ENCODE measurements at places on chromosomes 1 and 21.

- DNase-seq: no peak
These were observed 36.5 kb downstream of the SCCPDH start for GRCh38 chr1:246760422-246761347.

DNA sequence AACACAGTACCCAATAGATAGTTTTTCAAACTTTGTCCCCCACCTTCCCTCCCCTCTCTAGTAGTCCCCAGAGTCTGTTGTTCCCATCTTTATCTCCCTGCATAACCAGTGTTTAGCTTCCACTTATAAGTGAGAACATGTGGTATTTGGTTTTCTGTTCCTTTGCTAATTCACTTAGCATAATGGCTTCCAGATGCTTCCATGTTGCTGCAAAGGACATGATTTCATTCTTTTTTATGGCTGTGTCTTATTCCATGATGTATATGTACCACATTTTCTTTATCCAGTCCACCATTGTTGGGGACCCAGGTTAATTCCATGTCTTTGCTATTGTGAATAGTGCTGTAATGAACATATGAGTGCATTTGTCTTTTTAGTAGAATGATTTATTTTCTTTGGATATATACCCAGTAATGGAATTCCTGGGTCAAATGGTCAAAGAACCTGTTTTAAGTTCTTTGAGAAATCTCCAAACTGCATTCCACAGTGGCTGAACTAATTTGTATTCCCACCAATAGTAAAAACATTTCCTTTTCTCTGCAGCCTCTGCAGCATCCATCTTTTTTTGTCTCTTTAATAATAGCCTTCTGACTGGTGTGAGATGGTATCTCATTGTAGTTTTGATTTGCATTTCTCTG, 126.0 kb downstream of the AK5 start:
- no peak for DNase-seq

DNA sequence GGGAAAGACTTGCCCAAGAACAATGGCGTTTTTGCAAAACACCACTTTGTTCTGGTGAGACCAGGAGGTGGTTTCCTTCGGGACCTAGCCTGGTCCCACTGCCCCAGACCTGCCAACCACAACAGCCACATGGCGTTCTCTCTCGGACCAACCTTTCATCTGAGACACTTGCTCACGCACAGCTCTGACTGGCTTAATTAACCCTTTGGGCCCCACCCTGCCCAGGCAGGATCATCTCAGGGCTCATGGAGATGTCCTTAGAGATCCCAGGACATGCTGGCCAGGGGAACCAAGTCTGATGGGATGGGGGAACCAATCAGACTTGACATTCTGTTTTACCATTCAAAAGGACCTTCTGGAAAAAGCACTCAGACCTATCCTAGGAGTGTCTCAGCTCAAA, 97.8 kb upstream of the SLC2A1 start:
- no peak for DNase-seq

- DNase-seq: no peak
These were observed 13.3 kb upstream of the PCBP3 start for GRCh38 chr21:45630066-45630694.

- no peak for DNase-seq
These were observed 59.5 kb downstream of the CD46 start for GRCh38 chr1:207811319-207811718.

GRCh38 chr21:39968010-39968409, 100.8 kb downstream of the PCP4 start:
- DNase-seq: no peak

DNA sequence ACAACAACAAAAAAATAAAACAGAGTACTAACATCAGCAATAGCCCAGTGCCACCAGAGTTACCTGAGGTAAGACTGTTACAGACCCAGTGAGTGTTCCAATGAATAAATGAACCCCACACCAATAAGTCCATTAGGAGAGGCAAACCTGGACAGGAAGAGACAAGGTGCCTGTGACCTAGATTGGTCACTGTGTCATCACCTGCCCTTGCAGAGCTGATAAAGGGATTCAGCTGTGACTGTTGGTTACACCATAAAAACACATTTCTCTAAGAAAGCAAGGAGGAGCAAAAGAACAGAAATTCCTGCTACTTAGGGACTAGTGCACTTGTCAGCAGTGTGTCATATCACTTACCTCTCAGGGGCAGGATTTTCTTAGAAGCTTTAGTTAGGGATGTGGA, 37.5 kb downstream of the CD2 start:
- DNase-seq: no peak

DNA sequence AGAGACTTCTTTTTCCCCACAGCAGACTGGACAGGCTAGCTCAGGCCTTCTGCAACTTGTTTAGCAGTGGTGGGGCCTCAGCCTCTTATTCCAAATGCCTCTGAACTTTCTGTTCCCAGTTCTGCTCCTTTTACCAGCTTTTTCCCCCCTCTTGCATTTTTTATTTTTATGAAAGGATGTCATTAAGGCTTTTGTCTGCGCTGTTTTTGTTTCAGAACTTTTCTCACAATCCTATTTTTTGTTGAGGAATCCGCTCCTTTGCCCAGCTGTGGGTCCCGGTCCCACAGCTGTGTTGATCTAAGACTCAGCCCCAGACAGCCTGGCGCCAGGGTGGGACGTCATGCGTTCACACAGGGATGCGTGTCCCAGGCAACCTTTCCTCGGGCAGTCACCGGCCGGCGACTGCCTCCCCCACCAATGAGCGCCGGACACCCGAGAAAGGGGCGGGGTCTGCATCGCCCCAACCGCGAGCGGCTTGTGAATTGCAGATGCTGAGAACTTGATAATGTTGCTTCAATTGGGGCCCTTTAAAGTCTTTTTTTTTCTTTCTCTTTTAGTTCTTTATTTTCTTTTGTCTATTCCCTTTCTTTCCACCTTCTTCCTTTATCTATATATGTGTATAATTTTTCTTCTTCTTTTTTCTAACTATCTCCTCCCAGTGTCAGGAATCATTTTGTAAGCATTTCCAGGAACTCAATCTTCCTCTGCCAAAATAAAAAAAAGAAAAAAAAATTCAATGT, 3.0 kb upstream of the ID3 start:
- peak; percentile 42 for DNase-seq

- DNase-seq: no peak
These were observed 186.1 kb downstream of the GIPC2 start for GRCh38 chr1:78231894-78232293.

GRCh38 chr1:44808063-44808937, at the start of gene BTBD19:
Gene BTBD19, plus strand, starts transcription at chr1:44808523. Its CDS starts 298 bp downstream, at chr1:44808821.
- DNase-seq: peak; percentile 36

DNA sequence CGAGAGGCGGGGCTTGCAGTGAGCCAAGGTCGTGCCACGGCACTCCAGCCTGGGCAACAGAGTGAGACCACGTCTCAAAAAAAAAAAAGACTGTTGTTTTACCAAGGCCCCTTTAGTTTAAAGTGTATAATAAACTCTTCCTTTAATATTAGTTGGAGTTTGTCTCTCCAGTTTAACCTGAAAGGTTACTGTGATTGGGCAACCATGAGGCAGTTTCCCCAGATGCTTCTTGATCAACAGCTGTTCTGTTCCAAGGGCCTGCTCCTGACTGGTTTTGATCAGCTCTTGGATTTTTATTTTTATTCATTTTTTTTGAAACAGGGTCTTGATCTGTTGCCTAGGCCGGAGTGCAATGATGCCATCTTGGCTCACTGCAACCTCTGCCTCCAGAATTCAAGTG, 18.1 kb upstream of the C2CD2 start:
- DNase-seq: no peak

- DNase-seq: no peak
These were observed 30.7 kb downstream of the CNIH4 start for GRCh38 chr1:224387302-224387912.

GRCh38 chr1:111290104-111290503, 547 bp upstream of the CHIA start:
- DNase-seq: no peak

GRCh38 chr1:116560704-116561490, 9.9 kb downstream of the CD58 start:
- no peak for DNase-seq

GRCh38 chr1:31583995-31584868, 7.9 kb downstream of the TINAGL1 start:
- no peak for DNase-seq

- no peak for DNase-seq
These were observed 142.7 kb upstream of the UBE2U start for GRCh38 chr1:64060611-64061302.

DNA sequence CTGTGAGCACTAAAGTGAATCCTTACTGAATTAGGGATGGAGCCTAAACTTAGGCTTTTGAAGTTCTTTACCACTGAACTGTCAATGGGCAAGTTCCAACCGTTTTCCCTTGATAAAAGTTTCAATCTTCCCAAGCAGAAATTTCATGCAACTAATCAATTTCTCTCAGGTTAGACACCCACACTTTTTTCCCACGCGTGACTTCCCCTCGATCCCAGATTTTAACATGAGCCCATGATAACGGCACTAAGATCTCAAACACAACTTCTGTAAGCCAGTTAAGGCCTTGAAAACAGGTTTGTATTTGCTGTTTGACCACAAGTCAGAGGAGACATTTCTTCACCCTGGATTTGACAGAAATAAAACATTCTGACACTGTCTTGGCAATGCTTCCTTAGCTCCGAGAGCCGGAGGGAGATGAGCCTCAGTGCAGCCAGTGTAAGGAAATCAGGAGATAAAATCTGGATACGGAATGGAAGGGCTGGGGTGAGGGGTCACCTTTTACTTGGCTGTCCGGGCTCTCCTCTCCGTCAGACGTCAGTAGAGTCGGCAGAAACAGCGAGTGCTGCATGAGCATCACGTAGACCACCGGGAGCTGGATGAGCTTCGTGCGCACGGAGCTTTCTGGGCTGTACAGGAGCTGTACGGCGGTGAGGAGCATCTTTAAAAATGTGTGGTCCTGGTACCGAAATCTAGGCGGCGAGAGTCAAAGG, 39.7 kb downstream of the MRAP start:
- DNase-seq: no peak

DNA sequence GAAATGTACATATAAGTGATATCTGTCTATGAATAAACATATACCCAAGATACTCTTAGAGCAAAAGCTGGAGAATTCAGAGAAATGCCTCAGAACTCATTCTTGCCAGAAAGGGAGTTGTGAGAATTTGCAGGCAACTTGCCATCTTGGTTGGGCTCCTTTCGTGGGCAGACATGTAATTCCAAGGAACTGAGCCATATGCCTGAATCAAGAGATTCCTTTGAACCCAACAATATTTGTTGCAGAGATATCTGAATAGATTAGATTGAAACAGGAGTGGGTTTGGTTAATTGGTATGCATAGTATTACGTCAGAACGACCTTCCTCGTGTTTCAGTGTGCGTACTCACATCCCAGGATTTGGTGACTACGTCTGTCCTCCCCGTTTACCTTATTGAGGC, 67.0 kb downstream of the TGFB2 start:
- DNase-seq: no peak
